ENCODE measurements at places on chromosomes 3 and 15. TPM values are rescaled to one million over a fixed set of nuclear protein-coding genes. Genes with fewer than 3 reads are reported as not detected.

The LRRC15 gene
- total RNA-seq: 0.08 TPM

The LARP6 gene
- 19.8 TPM for total RNA-seq

The LRRC49 gene
- total RNA-seq: 6.1 TPM

The CPB1 gene
- 0.97 TPM for total RNA-seq

The SLC24A5 gene
- 3.4 TPM for total RNA-seq

The AHSG gene
- 0.36 TPM for total RNA-seq

The ARNT2 gene
- 3.7 TPM for total RNA-seq

The ZPLD1 gene
- total RNA-seq: 1.3 TPM

The IQCF5 gene
- not detected for total RNA-seq

The KNSTRN gene
- total RNA-seq: 11.3 TPM

The XXYLT1 gene
- total RNA-seq: 19.9 TPM
